Kasumi-1 (cell line): ENCODE measurements at places on chromosomes 5 and 9.
A peak's percentile ranks its signal among the peaks of the same experiment; 100 is the strongest.

DNA sequence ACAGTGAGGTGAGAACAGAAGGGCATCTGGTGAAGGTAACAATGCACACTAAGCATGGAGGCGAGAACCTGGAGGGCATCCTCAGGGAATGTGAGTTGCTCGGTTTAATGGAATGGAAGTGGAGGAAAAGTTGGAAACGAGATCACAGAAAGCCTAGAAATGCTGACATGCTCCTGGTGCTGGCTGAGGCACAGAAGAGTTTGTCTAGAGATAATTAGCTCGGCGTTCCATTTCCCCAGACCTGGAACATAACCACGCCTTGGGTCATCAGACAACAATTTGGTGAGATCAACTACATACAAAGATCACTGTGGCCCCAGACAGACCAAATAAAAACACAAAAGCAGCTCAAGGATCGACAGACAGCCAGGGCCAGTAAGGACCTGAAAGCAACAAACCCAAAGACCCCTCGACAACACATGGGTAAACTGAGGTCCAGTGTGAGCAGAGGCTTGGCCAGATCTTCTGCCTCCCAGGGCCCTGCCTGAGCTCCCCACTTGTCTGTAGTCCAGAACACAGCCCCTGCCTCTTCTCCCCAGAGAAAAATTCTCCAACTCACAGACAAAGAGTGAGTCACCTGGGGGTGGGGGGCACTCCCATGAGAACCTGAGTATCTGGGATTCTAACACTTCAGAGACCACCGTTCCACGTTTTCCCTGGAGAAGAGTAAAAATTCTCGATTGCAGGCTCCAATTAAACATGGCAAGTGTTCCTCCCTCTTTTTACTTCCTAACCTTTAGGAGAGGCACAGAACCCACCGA, 52.5 kb downstream of the SHB start:
- DNase-seq, result no peak

DNA sequence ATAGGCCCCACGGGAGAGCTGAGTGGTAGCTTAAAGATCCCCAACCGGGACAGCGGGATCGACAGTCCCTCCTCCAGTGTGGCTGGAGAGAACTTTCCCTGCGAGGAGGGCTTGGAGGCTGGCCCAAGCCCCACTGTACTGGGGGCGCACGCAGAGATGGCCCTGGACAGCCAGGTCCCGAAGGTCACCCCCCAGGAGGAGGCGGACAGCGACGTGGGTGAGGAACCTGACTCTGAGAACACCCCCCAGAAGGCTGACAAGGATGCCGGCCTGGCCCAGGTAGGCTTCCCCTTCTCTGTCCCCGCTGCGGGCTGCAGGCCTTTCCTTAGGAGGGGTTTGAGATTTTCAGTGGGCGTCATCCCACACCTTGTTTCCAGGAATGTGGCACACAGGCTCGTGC, 29.1 kb downstream of the FGD3 start:
- DNase-seq, result no peak

DNA sequence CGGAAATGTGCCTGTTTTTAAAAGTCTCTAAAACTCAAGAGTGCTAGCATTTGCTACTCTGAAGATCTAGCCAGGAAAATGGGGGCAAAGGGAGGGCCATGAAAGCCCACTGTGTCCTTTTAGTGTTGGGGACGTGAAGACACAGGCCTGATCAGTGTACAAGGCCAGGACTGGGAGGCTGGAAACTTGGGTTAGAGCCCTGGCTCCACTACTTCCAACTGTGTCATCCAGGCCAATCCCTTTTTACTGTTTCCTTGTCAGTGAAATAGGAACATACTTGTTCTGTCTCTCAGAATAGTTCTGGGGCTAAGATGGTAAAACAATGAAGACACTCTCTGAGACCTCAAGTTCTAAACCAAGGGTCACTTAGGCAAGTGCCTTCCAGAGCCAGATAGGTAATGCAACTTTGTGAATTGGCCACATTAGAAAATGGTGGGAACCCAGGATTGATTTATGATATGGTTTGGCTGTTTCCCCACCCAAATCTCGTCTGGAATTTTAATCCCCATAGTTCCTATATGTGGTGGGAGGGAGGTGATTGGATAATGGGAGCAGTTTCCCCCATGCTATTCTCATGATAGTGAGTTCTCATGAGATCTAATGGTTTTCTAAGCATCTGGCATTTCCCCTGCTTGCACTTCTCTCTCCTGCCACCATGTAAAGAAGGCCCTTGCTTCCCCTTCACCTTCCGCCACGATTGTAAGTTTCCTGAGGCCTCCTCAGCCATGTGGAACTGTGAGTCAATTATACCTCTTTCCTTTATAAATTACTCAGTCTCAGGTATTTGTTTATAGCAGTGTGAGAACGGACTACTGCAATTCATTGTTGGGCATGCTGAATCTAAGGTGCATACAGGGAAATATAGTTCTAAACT, 30.4 kb upstream of the B4GALT1 start:
- DNase-seq, result no peak

DNA sequence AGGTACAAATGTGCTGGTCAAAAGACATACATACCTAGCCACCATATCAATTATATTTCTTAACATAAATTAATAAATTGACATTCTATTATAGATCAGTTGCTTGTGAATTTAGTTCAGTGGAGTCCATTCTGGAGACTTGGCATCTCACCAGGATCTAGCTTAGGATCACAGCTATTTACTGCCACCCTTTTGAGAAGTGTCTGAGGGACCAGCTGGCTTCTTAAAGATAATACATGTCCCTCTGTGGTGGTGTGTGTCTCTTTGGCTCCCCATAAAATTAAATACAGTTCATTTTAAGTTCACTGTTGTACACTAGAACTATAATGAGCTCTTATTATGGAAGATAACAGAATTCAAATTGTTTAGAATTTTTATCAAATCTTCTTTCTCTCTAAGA, 290.7 kb downstream of the PRELID2 start:
- no peak for DNase-seq

- DNase-seq, result no peak
Measured at GRCh38 chr9:89751079-89751825, 146.4 kb downstream of the GADD45G start.

DNA sequence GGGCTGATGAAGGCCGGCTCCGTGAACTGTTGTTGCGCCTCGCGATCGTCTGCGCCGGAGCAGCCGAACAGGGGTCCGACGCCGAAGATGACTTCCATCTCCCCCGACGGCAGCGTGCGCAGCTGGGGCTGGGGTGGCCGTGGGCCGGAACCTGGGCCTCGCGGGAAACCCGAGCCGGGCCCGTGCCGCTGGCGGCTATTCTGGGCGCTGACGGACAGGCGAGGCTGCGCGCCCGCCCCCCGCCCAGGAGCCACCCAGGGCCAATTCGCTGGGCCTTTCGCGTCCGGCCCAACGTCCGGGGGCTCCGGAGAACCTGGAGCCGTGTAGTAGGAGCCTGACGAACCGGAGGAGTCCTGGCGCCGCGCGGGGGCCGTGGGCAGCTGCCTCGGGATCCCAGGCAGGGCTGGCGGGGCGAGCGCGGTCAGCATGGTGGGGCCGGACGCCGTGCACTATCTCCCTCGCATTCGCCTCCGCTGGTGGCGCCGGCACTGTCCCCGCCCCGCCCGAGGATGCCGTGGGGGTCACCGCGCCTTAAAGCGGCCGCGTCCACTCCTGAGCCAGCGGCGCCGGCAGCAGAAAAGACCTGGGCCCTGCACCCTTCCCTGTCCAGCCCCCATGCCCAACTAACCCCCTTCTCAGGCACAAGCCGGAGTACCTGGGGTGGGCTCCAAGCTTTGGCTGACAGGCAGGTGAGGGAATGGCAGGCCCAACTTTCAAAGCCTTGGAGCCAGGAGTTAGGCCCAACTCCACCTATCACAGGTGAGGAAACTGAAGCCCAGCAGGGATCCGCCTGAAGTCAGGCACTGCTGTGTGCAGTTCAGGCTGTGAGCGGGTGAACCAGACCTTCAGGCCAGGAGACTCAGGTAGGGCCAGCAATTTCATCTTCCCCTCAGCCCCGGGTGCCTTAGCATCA, at the start of gene PROB1:
PROB1 (minus strand) TSS at position 451 of the 913 bp plus-strand sequence; CDS start at position 428, 23 bp downstream.
- DNase-seq, result no peak

DNA sequence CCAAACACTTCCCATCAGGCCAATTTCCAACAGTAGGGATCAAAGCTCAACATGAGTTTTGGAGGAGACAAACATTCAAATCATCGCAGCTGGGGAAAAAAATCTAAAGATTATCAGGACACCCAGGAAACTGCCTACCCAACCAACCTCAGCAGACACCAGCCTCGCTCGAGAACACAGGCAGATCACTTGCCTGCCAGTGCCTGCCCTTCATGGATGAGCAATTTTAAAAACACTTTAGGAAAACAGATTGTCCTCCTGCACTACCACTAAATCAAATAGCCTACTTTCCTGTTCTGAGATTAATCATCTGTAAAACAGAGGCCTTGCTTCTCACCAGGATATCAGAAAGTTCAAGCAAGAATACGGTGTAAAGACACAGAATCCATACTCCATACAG, 14.7 kb upstream of the TMEM174 start:
- no peak for DNase-seq

GRCh38 chr5:45454114-45454513, 242.1 kb downstream of the HCN1 start:
- peak; percentile 68 for DNase-seq

- DNase-seq, result no peak
Measured at GRCh38 chr5:76153271-76153670, 70.1 kb downstream of the SV2C start.
